ENCODE measurements at places on chromosomes 11 and 22.

- no peaks in the 10 kb centered on the region for H3K27me3 ChIP-seq
- no peak for DNase-seq
- no peak overlapping the region for H3K27ac ChIP-seq
- H3K4me1 ChIP-seq, result no peaks in the 10 kb centered on the region
- H3K4me3 ChIP-seq, result no peak overlapping the region
- H3K36me3 ChIP-seq, result no peaks in the 10 kb centered on the region
These were observed 60.2 kb upstream of the SORL1 start for GRCh38 chr11:121391914-121392313.

GRCh38 chr11:12397931-12398334, 20.6 kb downstream of the PARVA start:
- peak overlapping the region; percentile 68 for H3K27ac ChIP-seq
- H3K27me3 ChIP-seq, result no peaks in the 10 kb centered on the region
- no peak overlapping the region for H3K4me3 ChIP-seq
- DNase-seq, result no peak
- H3K36me3 ChIP-seq, result no peaks in the 10 kb centered on the region
- H3K4me1 ChIP-seq, result peaks cover 54% of the 10 kb centered on the region

DNA sequence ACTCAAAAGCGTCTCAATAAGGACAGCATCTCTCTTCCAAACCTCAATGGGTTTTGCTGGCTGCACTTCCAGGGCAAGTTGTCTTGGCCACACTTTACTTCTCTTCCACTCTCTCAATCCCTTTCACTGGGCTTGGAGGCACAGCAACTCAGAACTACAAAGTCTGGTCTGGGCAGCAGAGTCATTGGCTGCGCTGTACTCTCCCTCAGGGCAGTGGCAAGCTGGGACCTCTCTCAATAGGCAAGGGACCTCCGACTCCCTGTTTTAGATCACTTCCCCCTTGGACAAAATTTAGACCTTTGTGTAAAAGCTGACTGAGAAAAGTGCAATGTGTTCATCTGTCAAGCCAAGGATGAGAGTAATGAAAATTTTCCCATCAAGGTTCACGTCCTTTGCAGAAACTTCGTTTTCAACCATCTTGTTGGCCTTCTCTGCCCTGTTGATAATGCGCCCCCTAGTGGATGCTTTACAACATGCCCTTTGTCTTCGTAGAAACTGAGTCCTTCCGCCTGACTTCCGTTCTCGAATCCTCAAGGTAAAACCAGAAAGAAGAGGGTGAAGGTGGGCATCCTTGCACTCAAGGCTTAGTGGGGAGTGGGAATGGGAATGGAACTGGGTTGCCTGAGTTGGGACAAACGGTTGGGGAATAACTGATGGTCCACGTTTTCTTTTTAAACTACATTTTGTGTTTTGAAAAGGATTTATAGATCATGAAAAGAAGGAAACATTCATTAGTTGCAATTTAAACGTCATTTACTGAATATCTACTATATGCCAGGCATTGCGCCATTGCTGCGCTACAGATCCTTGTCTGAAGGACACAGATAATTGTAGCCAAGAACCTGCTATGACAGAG, 99.1 kb downstream of the CD44 start:
- H3K27me3 ChIP-seq, result no peaks in the 10 kb centered on the region
- H3K4me3 ChIP-seq, result no peak overlapping the region
- DNase-seq, result no peak
- H3K36me3 ChIP-seq, result no peaks in the 10 kb centered on the region

GRCh38 chr11:64173616-64174355, 7.9 kb upstream of the MACROD1 start:
- no peak for DNase-seq
- no peaks in the 10 kb centered on the region for H3K4me1 ChIP-seq
- no peaks in the 10 kb centered on the region for H3K27me3 ChIP-seq
- H3K27ac ChIP-seq, result no peak overlapping the region

- peaks cover 9% of the 10 kb centered on the region for H3K4me1 ChIP-seq
- no peak overlapping the region for H3K27ac ChIP-seq
- no peaks in the 10 kb centered on the region for H3K36me3 ChIP-seq
- DNase-seq, result no peak
These were observed 1.5 kb upstream of the GSC2 start for GRCh38 chr22:19151329-19152191.

DNA sequence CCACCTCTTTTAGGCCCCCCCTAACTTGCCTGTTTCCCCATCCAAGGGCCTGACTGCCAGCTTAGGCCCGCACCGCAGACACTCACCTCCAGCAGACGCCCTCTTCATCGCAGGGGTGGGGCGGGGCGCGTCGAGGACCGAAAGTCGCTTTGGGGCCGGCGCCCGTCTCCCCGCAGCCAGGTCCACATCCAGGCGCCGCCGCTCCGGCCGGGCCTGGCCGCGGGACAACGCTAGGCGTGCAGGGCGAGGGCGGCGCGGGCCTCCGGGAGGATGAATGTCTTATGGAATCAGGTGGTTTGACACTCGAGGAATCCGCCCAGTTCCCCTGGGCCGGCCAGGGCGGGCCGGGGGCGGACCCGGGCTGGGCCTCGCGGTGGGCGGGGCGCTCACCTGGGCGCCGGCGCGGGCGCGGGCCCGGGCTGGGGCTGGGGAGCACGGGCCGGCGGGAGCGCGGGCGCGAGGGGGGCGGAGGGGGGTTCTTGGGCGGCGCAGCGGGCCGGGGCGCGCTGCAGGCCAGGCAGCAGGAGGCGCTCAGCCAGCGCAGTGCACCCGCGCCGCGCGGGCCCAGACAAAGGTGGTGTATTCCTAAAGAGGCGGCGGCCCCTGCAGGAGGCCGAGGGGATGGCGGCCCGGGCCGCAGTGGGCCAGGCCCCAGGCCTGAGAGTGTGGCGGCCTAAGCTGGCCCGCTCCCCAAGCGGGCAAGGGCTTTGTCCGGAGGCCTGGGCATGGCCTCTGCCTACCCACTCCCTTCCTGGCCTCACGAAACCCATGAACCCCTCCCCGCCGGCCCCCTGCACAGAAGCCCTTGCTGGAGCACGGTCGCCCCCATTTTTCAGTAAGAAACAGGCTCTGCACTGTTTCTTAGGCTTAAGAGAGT, 177.6 kb downstream of the IGLL1 start:
- H3K36me3 ChIP-seq, result no peaks in the 10 kb centered on the region
- H3K27me3 ChIP-seq, result no peaks in the 10 kb centered on the region
- H3K27ac ChIP-seq, result no peak overlapping the region

DNA sequence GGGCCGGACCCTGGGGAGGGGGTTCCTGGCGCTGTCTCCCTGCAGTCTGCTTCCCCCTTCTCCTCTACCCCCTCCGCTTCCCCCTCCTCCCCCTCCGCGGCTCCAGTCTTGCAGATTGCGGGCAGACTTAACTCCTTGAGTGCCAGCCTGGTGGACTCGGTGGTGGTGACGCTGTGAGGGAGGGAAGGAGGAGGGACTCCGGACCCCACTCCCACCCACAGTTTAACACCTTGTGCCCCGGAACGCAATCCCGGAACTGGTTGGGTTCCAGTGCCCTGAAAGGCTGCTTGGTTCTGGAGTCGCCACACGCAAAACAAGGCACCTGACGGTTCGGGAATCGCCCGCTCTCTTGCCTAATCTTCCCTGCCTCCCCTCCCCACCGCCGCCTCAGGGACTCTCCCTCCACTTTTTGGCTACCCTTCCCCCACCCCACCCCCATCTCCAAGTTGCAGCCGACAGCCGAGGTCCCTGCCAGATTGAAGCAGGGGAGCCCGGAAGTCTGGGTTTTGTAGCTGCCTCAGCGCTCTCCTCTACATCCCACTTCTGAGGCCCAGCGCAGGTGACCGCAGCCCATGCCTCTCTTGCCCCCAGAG, 3.9 kb upstream of the BCL9L start:
- H3K27me3 ChIP-seq, result no peaks in the 10 kb centered on the region
- H3K4me1 ChIP-seq, result peaks cover 51% of the 10 kb centered on the region
- peak; percentile 75 for DNase-seq

DNA sequence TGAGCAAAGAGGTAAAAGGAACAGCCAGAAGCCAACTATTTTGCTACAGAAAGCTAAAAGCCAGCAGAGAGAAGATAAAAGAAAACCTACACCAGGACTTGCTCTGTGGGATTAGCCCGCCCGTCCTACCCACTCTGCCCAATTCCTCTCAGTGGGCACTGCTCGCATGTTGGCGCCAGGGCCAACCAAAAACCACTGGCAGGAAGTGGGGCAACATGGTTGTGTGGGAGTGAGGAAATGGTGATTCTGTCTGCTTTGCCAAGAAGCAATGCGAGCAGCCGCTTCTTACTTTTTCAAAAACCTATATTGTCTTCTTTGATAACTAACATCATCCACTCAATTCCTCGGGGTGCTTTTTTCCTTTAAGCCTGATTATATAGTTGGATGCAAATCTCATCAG, 14.2 kb upstream of the APOA1 start:
- no peak for DNase-seq
- peak overlapping the region; percentile 32 for H3K27ac ChIP-seq
- H3K4me3 ChIP-seq, result no peak overlapping the region
- peaks cover 12% of the 10 kb centered on the region for H3K36me3 ChIP-seq
- H3K4me1 ChIP-seq, result peaks cover 18% of the 10 kb centered on the region

DNA sequence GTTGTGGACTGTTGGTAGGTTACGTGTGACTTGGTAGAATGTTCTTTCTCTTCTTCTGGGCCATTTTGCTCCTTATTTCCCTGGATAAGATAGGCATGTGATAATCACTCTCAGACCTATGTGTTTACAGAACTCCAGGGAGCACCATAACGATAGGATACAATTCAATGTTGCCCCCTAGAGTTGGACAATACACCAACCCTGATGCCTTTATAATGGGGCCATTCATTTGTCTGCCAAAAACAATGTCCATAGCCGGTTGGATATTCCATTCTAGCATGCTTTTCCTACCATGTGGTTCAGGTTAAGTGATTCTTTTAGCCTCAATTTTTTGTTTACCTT, 60.5 kb downstream of the APIP start:
- no peak overlapping the region for H3K4me3 ChIP-seq
- no peaks in the 10 kb centered on the region for H3K36me3 ChIP-seq
- no peak for DNase-seq
- no peaks in the 10 kb centered on the region for H3K4me1 ChIP-seq
- H3K27ac ChIP-seq, result no peak overlapping the region

DNA sequence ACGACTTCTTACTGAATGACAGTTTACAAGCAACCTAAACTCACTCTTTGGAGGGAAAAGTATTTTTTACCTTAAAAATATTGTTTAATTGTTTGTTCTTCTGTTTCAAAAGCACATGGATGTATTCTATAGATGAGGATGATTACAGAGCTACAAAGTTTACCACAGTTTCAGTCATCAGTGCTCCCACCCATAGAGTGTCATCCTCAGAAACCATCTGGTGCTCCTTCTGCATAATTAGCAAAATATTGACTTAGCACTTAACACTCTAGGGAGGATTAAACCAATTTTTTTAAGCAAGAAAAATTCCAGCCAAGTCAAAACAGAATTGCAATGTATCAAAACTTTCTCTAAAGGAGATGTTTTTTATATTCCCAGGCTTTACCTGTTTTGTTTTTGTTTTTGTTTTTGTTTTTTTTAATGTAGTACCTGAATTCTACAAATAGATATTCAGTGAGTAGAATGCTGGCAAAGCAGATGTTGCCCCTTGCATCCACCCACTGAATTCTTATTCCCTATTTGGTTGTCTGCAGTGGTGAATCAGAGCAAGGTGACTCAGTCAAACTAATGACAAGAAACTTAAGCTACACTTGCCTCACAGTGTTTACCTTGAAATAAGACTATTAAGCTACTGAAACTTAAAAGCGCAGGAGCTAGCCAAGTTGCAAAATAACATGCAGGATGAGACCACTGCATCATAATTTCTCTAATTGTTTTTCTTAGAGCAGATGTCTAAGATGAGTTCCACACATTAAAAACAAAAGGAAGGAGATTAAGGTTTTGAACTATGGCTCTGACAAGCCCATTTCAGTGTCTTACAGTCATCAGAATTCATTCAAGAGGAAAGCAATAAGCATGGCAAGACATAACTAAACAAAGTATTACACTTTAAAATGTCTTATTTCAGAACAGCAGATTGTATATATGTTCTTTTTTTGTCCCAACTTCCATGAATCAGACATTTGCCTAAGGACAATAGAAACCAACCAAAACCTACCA, 155.1 kb upstream of the SOX6 start:
- H3K27ac ChIP-seq, result no peak overlapping the region
- H3K36me3 ChIP-seq, result no peaks in the 10 kb centered on the region
- DNase-seq, result no peak
- no peaks in the 10 kb centered on the region for H3K4me1 ChIP-seq
- H3K27me3 ChIP-seq, result no peaks in the 10 kb centered on the region
- H3K4me3 ChIP-seq, result no peak overlapping the region

- H3K27me3 ChIP-seq, result no peaks in the 10 kb centered on the region
- H3K4me1 ChIP-seq, result peaks cover 12% of the 10 kb centered on the region
- peak overlapping the region; percentile 71 for H3K4me3 ChIP-seq
- DNase-seq, result no peak
- H3K27ac ChIP-seq, result peak overlapping the region; percentile 97
- peaks cover 18% of the 10 kb centered on the region for H3K36me3 ChIP-seq
These were observed 2.5 kb downstream of the GNG3 start for GRCh38 chr11:62710001-62710345.

GRCh38 chr22:22235558-22235957, 9.0 kb upstream of the VPREB1 start:
- no peak overlapping the region for H3K4me3 ChIP-seq
- no peaks in the 10 kb centered on the region for H3K36me3 ChIP-seq
- H3K4me1 ChIP-seq, result no peaks in the 10 kb centered on the region
- H3K27me3 ChIP-seq, result no peaks in the 10 kb centered on the region

DNA sequence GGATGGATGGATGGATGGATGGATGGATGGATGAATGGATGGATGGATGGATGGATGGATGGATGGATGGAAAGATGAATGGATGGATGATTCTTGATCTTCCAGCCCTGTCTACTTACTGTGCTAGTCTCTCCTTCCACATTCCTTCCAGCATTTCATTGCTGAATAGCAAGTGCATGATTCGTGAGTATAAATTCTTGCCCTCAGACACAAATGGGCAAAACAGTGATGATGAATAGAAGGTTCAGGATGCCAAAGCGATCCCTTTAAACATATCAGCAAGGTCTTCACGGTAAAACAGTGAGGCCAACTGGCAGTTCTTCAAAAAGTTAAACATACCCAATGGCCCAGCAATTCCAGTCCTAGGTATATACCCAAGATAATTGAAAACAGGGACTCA, 400.2 kb downstream of the MN1 start:
- no peak overlapping the region for H3K27ac ChIP-seq
- no peaks in the 10 kb centered on the region for H3K4me1 ChIP-seq
- H3K27me3 ChIP-seq, result no peaks in the 10 kb centered on the region
- DNase-seq, result no peak

- peaks cover 33% of the 10 kb centered on the region for H3K4me1 ChIP-seq
- peaks cover 4% of the 10 kb centered on the region for H3K27me3 ChIP-seq
- DNase-seq, result no peak
- H3K4me3 ChIP-seq, result peak overlapping the region; percentile 76
- no peak overlapping the region for H3K27ac ChIP-seq
- H3K36me3 ChIP-seq, result no peaks in the 10 kb centered on the region
These were observed 1167.7 kb downstream of the LRRC4C start for GRCh38 chr11:40291741-40292140.

GRCh38 chr11:86990515-86990914, 35.3 kb upstream of the FZD4 start:
- DNase-seq, result no peak
- H3K4me1 ChIP-seq, result peaks cover 22% of the 10 kb centered on the region
- no peak overlapping the region for H3K27ac ChIP-seq
- no peak overlapping the region for H3K4me3 ChIP-seq
- H3K36me3 ChIP-seq, result no peaks in the 10 kb centered on the region
